ENCODE measurements at places on chromosomes 13 and 19.

- DNase-seq: peak; percentile 24
Observed at GRCh38 chr13:108227651-108228272, 9.6 kb downstream of the ABHD13 start.

DNA sequence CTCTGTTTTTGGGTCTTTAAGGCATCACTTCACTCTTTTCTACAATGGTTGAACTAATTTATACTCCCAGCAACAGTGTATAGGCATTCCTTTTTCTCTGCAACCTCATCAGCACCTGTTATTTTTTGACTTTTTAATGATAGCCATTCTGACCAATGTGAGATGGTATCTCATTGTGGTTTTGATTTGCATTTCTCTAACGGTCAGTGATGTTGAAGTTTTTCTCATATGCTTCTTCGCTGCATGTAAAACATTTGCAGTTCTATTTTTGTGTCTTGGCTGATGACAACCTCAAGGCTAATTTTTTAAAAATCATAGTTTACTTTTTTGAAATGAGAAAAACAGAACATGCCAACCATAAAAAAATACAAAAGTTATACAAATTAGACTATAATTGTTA, 258.2 kb upstream of the EDNRB start:
- no peak for DNase-seq

DNA sequence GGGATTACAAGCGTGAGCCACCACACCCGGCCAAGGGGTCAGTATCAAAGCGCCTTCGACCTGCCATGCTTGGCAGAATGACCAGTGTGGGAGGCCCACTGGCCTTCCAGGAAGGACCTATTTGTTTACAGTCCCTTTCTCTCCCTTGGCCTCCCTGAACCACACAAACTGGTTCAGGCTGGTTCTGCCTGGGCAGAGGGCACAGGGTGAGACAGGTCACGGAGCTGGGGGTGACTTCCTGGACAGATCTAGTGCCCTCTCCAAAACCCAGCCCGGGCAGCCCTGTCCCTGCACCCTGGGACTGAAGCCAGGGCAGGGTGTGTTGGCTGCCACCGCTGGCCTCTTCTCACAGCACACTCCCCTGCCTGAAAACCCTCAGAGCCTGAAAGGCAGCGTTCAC, 11.3 kb downstream of the PLEKHF1 start:
- DNase-seq: no peak

- DNase-seq: no peak
Observed at GRCh38 chr19:49488046-49488862, 846 bp downstream of the RPL13A start.

- no peak for DNase-seq
Observed at GRCh38 chr13:86882835-86883234, 788.3 kb upstream of the SLITRK5 start.

GRCh38 chr19:47435196-47435595, 15.9 kb upstream of the MEIS3 start:
- DNase-seq: no peak

GRCh38 chr13:100724568-100724967, 50.0 kb upstream of the TMTC4 start:
- no peak for DNase-seq

DNA sequence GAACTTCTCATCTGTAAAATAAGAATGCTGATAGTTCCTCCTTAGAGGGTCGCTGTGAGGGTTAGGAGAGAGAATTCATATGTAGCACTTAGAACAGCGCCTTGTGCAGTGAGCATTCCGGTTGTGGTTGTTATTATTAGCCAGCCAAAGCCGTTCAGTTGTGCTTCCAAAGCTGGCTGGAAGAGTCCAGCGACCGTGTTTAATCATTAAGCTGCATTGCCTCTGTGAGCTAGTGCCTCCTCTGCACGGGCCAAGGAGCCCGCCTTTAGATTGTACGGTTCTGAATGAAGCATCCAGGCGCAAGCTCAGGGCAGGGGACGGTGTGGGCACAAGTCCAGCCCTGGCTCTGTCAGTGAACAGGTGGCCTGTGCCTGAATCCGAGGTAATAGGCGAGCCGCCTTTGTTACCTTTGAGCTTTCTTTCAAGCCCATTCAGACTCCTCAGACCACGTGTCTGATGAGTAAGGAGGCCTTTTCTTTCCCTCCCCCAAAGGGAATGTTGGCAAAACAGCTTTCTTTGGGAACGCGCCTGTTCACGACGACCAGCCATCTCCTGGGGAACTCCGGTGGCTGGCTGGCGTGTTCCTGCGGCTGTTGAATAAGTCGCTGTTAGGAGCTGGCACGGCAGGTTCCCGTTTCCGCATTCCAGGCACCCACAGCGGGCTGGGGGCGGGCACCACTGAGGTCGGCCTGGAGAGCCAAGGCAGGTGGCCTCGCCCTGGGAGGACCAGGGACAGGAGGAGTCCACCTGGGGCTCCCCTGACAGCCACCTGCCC, 25.1 kb downstream of the SIPA1L3 start:
- DNase-seq: peak; percentile 14

DNA sequence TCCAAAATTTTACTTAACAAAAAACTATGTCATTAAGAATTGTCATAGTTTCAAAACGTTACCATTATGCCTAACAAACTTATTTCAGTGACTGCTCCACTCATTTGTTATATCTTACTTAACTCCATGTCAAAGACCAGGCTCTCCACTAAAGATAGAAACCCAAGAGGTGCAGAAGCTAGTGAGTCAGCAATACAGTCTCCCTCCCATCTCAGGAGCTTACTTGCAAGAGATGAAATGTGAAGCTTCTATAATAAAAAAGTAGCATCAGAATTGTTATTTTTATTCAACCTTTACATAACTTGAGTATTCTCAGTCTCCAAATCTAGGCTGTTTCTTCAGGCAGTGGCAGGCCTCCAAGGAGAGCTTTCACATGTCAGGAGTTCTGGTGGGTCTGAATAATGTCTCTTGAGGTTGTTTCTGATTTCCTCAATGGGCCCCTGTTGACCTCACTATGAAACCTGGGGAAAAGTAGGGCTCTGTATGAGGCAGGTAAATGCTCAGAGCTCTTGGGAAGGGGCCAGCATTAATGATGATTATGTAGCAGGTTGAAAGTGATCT, 242.0 kb downstream of the NDFIP2 start:
- no peak for DNase-seq

DNA sequence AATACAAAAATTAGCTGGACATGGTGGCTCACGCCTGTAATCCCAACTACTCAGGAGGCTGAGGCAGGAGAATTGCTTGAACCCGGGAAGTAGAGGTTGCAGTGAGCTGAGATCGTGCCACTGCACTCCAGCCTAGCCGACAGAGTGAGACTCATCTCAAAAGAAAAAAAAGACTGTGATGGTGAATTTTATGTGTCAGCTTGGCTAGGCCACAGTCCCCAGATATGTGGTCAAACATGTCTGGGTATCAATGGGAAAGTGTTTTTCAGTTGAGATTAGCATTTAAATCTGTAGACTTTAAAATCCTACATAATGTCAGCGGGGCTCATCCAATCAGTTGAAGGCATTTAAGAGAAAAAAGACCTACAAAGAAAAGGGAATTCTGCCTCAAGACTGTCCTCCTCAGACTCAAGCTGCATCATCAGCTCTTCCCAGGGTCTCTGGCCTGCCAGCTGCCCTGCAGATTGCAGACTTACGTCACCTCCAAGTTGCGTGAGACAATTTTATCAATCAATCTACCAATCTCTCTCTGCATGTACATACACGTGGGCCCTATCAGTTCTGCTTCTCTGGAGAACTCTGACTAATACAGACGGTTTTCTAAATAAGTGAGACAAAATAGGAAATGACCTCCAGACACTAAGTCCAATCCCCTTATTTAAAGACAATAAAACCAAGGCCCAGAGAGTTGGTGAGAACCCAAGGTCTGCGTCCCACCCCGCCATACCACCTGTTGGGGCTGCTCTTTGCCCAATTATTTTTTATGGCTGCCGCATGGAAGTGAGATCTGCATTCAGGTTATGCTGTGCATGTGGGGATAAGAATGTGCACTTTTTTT, 99.2 kb downstream of the ABCC4 start:
- DNase-seq: no peak

DNA sequence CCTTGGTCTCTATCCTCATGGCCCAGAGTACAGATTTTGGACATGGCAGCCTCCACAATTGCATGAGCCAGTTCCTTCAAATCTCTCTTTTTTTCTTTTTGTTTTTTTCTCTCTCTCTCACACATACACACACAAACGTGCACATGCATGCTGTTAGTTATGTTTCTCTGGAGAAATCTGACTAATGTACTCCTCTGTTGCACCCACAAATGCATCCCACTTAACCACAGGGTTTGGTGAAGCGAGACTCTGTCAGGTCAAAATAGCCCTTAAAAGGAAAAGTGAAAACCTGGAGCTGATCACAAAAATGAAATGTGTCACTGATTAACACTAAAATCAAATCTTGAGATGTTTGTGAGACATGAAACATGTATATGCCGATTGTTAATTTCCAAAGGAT, 374.6 kb upstream of the ARGLU1 start:
- DNase-seq: no peak

- DNase-seq: no peak
Observed at GRCh38 chr19:6042776-6043726, 65.1 kb upstream of the RANBP3 start.

- DNase-seq: no peak
Observed at GRCh38 chr13:27968316-27969081, 616 bp downstream of the CDX2 start.

Measured in neural crest cell (in vitro differentiated cells).